ENCODE measurements at places on chromosomes 11 and 22.

GRCh38 chr11:70065318-70066135 is 12.6 kb upstream of the ANO1 start:
- no peak for DNase-seq

- no peak for DNase-seq
These were observed 16.3 kb downstream of the NPAT start for GRCh38 chr11:108206171-108206570.

DNA sequence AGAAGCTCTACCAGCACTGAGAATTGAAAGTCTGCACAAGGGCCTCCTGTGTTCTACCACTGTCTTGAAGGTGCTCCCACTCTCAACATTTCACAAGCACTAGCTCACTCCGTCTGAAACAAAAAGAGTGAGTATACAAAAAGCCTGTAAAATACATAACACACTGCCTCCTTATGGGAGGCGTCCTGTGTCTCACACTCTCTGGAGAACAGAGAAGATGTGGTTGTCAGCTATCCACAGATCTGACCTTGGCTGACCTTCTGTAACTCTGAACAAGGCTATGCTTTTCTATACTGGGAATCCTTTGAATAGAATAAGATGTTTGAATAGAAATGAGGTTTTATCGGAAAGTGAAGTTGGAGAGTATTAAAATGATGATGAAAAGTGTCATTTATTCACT is 171.3 kb upstream of the TMEM45B start:
- no peak for DNase-seq

GRCh38 chr11:78298291-78298771 is 109.6 kb downstream of the USP35 start:
- DNase-seq, result no peak

All from stimulated activated CD4-positive, alpha-beta T cell treated with anti-CD3 and anti-CD28 coated beads, Interleukin-1b, Interleukin-23, amount 100 ng/mL, for 48 hours (primary cell).